Right cardiac atrium (tissue), 5 donors: ENCODE measurements at places on chromosomes 2 and 18. TPM values are rescaled to one million over a fixed set of nuclear protein-coding genes. Genes with fewer than 3 reads are reported as not detected.

Gene FAM228A
- 1.6 TPM for total RNA-seq

GRCh38 chr2:110140401-110140800 is 24.8 kb upstream of the MALL start:
- DNase-seq = no peak

Gene DSC2
- 20.1 TPM for total RNA-seq

DNA sequence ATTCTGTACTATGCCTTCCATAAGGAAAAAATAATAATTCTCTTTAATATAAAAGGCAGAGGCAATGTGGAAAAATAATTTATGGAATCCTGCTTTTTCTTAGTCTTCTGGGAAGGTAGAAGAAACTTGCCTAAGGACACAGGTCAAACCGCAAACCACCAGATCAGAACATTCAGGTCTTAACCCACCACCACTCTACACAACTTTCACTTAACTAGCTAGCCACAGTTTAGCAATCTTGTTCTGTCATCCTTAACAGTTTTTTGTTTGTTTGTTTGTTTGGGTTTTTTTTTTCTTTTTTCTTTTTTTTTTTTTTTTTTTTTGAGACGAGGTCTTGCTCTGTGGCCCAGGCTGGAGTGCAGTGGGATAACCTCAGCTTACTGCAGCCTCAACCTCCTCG is 70.6 kb downstream of the ACVR1 start:
- DNase-seq = no peak

Gene MEP1B
- not detected for total RNA-seq
